ENCODE measurements at places on chromosomes 4 and X. TPM values are rescaled to one million over a fixed set of nuclear protein-coding genes. Genes with fewer than 3 reads are reported as not detected.

DNA sequence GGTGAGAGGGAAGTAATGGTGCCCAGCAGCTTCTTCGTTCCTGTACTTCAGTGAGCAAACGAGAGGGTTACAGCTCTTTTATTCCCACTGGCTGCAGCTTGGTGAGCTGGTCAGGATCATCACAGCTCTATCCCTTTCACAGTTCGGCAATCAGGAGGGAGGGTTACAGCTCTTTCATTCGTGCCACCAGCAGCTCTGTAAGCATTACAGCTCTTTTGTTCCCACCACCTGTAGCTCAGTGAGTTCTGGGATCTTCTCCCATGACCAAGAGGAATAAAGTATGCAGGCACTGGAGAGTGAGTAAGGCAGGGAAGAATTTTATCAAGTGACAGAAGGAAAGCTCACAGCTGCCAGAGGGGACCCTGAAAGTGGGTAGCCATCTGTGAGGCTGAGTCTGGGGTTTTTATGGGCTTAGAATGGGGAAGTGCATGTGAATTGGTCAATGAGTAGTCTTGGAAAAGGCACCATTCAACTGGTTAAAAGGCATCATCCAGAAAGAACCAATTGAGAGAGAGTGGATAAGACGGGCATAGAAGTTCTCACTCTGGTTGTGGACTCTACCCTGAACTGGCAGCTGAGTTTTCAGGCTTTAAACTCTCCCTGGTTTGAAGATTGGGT, 123.7 kb downstream of the COX18 start:
- DNase-seq: no peak

- DNase-seq: no peak
Measured at GRCh38 chr4:87103691-87104187, 116.7 kb downstream of the KLHL8 start.

GRCh38 chr4:21795091-21795490, 153.5 kb downstream of the KCNIP4 start:
- DNase-seq: no peak

The PRDM5 gene
- 45.3 TPM for total RNA-seq

- DNase-seq: no peak
Measured at GRCh38 chrX:102835504-102836146, 101.4 kb upstream of the RAB40AL start.

GRCh38 chr4:156754832-156755570, 216.6 kb downstream of the PDGFC start:
- no peak for DNase-seq

The TNMD gene
- 2.2 TPM for total RNA-seq

The GPC3 gene
- total RNA-seq: 8.7 TPM

- no peak for DNase-seq
Measured at GRCh38 chr4:102715057-102715456, 45.7 kb downstream of the MANBA start.

Data from ovary (tissue), 10 donors.